Activated naive CD4-positive, alpha-beta T cell treated with anti-CD3 and anti-CD28 coated beads, Interleukin-2, amount 10 ng/mL, durations not matched to agents 7 days and 5 days (primary cell): ENCODE measurements at places on chromosomes 16 and 17.

DNA sequence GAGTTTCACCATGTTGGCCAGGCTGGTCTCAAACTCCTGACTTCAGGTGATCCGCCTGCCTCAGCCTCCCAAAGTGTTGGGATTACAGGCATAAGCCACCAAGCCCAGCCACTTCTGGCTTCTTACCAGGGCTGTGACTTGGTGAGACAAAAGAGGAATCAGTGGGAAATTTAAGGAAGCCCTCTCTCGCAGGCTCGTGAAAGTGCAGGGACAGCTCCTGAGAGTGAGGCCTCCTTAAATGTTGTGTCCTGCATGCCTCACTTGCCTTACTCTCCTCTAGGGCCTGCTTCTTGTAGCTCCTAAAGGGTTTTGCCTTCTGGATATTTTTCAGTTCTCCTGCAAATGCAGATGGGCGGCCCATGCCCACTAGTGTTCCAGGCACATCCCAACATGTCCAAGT, 5.2 kb downstream of the AHSP start:
- no peak for DNase-seq

DNA sequence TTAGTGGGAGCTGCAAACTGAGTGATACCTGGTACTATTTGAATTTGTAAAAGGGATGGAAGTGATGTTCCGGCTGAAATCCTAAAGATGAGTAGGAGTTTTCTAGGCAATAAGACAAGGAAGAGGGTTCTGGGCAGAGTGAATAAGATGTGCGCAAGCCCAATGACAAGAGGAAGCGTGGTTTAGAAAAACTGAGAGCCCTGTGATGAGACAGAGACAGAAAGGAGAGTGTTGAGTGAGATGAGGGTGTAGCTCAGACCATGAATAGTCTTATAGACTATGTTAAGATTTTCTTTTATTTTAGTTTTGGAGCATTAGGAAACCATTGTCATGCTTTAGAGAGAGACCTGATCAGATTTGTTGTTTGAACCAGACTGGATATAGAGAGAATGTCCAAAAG, 50.2 kb downstream of the COX10 start:
- DNase-seq, result no peak

DNA sequence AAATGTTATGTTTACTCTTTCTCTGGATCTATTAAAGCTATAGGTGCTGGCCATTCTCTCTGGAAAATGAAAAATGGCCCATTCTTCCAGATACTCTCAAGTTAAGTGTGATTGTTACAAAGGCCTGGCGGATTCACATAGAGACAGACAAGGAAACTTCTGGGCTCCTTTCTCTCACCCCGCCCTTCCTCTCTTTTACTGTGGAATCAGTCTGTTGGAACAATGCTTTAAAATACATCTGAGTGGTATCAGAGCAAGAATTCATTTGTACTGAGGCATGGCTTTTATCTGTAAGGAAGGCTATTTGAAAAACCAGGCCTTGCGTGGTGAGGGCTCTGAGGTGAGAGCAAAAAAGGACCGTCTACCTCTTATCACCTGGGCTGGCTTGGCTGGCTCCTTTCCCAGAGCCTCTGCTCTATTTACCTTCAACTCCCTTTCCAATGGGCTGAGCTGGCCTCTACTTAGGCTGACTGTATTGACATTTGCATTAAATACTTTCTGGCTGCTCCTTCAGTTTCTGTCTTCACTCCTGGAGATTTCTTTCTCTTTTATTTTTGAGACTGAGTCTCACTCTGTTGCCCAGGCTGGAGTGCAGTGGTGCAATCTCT, 274.0 kb downstream of the PHKB start:
- no peak for DNase-seq

- no peak for DNase-seq
Measured at GRCh38 chr17:8872036-8872704, 4.7 kb upstream of the PIK3R6 start.

DNA sequence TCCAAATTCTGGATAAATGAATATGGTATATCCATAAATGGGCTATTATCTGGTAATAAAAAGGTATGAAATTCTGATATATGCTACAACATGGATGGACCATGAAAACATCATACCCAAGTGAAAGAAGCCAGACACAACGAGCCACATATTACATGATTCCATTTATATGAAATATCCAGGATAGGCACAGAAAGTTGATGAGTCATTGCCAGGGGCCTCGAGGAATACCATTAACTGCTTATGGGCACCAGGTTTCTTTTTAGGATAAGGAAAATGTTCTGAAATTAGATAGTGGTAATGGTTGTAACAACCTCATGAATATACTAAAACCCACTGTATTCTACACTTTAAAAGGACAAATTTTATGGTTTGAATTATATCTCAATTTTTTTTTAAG, 123.2 kb downstream of the PITPNC1 start:
- no peak for DNase-seq

DNA sequence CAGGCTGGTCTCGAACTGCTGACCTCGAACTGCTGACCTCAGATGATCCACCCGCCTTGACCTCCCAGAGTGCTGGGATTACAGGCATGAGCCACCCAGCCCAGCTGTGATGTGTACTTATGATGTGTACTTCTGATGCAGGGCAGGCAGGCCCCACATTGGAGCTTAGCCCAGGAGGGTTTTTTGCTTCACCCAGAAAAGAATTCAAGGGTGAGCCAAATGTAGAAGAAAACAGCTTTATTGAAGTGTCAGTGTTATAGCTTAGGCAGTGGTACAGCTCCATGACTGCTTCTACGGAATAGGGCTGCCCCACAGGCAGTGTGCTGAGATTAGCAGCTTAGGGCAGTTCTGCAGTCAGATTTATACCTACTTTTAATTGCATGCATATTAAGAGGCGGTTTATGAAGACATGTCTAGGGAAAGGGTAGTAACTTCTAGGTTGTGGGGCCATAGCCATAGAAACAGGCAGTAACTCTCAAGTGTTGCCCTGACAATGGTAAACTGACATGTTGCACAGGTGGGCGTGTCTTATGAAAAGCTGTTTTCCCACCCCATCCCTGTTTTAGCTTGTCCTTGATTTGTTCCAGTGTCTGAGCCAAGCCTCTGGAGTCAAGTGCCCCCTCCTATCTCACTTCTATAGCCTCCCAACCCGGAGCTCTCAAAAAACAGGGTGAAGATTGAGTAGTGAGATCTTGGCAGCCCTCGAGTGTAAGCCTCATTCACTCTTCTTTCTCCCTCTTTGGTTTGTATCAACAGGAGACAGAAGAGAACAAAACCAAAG, 24.1 kb upstream of the POLR3E start:
- no peak for DNase-seq

DNA sequence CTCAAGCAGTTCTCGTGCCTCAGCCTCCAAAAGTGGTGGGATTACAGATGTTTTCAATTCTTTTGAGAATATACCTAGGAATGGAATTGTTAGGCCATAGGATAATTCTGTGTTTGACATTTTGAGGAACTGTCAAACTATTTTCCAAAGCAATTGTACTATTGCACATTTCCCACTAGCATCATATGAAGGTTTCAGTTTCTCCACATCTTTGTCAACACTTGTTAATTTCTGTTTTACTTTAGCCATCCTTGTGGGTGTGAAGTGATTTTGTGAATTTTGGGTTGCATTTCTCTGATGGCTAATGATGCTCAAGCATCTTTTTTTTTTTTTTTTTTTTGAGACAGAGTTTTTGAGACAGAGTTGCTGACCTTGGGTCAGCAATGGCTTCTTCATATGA, 6.2 kb downstream of the NT5M start:
- no peak for DNase-seq

DNA sequence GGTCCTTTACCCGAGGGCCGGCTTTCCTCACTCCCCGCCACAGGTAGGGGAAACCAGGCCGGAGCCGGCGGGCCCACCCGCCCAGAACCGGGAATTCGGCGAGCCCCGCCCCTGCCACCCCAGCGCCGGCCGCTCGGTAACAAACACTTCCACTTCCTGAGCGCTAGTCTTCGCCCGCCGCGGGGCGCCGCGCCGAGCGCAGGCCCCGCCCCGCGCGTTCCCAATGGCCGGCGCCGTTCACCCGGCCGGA, 224 bp upstream of the NHERF1 start:
- no peak for DNase-seq

DNA sequence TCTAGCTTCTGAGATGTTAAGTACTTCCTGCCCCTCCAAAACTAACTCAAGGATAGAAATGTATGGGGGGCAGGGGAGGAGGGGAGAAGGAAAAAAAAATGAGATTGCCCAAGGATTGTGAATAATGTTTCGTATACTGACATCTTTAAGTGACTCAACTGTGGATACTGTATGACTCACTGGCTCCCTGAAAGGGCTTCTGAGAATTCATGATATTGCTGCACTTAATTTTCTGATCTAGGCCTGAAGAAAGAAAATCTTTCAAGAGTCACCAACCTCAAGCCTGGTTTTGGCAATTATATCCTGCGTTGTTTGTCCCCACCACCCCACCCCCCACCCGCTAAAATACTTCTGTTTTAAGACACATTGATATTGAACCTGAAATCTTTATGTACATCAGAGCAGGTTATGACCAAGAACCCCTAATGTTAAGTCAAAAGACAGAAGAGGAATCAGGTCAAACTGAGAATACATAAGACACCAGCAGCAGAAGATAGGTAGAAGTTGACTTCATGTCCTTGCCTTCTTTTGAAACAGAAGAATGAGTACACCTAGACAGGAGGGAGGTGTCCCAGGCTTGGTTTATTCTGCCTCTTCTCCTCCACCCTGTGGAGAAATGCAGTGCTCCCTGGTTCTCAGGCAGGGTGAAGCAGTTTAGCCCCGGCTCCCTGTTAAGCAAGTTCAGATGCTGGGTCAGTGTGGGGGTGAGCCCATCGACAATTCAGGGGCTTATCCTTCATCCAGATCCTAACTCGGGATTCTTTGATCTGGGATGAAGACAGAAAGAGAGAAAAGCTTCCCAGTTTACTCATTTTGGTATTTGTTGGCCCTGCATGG, 3.3 kb upstream of the FBXL20 start:
- no peak for DNase-seq

DNA sequence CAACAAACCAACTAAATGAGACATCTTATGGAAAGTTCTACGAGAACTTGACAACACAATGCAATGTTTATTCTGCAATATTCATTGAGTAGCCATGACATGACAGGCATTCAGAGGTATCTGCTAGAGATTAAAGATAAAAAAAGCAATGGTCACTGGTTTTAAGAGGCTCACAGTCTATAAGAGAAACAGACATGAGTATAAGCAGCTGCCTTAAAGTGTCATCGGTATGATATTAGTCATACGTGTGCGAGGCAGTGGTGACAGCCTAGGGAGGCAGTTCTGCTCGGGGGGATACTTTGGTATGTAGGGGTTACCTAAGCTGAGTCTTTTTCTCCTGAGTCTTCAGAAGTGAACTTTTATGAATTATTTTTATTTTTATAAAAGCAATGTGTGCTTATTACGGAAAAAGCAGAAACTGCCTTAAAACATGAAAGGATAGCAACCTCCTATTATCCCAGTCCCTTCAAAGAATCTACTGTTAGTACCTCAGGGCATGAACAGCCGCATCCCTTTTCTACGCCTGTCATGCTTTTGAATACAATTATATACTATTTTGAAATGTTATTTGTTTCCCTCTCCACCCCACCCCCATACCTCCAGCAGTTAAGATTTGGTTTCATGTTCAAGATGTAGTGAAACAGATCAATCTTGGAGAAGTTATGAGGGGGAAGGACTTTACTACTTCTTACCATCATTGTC, 7.7 kb downstream of the ST6GALNAC1 start:
- DNase-seq, result no peak

DNA sequence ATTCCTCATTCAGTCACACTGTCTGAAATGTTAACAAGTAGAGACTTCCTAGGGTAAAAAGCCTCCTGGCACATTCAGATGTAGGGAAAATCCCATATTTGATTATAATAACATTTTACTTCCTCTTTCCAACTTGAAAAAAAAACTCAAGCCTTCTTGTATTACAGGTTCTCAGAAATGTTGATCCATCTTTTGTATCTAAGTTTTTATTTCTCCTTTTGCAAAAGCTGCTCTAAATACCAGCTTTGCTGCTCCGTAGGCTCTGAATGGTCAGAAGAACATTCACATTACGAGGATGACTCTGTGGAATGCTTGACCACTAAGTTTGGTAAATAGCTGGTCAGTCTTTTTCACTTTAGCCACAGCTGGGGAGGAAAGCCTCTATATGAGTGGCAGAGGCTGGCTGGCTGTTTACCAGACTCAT, 13.2 kb upstream of the HEATR6 start:
- no peak for DNase-seq

GRCh38 chr16:54096607-54097006, 190.0 kb downstream of the IRX3 start:
- DNase-seq, result no peak

DNA sequence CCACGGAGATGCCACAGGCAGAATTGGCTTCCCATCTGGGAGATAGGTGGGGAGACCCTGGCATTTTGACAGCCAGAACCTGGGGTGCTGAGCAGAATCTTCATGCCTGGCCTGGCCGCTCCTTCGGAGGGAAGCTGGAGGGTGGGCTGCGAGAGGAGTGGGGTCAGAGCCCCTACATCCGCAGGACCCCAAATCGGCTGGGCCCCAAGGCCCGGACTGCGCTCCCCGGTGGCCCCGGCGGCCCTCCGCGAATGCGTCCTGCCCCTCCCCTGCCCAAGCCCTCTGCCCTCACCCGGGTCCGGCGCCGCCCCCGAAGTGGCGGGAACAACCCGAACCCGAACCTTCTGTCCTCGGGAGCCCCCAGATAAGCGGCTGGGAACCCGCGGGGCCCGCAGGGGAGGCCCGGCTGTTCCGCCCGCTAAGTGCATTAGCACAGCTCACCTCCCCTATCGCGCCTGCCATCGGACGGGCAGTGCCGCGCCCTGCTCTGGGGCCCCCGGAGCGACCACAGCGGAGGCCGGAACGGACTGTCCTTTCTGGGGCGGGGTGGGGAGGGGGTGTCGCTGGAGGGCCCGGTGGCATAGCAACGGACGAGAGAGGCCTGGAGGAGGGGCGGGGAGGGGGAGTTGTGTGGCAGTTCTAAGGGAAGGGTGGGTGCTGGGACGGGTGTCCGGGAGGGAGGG, 850 bp upstream of the PNMT start:
- DNase-seq, result no peak

DNA sequence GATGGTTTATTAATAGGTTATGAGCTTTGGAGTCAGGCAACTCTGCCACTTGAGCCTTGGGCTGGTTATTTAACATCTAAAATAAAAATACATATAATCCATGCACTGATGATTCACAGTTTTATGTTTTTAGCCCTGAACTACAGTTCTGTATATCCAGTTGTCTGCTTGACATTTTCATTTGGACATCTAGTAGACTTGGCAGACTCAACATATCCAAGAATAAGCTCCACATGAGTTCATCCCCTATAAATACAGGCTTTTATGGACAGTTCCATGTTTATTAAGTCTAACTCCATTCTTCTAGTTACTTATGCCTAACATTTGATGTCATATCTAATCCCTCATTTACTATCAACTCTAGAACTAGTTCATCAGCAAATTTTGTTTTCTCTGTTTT, 174.2 kb downstream of the KIF2B start:
- DNase-seq, result no peak
